ENCODE measurements at places on chromosomes 5 and 9.

DNA sequence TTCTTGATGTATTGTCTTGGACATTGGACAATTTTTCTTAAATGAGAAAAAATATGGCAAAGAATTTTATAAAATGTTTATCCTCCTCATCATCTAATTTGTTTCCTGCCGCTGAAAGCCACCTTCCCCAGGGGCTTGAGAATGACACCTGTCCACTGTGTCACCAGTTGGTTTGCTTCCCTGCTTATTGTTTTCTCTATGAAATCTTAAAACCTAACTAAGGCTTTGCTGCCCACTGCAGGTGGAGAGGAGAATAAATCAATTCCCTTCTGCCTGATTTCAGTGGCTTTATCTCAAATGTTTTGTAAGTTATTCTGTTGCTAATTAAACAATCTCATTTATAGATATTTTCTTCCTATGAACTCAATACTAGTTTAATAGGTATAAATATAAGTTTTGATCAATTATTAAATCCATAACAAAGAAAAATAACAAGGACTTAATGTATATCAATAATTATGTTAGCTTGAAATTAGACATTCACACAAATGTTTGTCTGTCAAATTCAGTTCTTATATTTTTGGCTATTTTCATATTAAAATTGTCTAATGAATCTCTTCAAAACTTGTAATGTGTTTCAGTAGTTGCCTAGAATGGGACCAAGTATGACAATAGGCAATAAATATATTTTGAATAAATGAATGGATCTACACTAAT is 822.5 kb downstream of the PTPRD start:
- peak; percentile 90 for DNase-seq

DNA sequence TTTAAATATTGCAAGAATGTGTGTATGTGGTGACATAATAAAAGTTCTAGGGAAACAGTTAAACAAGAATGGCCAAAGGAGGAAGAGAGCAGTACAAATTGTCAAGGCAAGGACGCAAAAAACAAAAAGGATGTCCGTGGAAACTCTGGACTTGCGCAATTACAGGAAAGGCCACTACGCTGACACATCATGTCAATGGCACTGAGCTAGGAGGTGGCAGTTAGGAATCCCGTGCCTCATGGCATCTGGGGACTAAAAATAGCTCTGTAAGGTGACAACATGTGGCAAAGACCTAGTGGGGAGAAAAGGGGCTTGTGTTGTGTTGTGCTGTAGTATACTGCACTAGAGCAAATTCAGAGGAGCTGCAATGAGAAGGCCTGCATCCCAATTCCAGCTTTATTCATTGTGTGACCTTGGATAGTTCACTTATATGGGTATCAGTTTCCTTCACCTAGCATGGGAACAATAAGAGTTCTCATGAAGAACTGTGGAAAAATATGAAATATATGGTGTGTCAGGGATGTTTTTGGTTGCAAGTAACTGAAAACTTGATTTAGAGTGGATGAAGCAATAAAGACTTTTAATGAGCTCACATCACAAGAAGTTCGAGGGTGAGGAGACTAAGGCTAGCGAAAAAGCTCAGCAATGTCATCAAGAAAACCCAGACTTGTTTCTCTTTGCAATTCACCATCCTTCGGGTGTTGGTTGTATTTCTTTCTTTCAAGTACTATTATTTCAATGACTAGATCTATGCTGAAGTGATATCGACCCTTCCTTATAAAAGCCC is 124.1 kb upstream of the STC2 start:
- DNase-seq: no peak

DNA sequence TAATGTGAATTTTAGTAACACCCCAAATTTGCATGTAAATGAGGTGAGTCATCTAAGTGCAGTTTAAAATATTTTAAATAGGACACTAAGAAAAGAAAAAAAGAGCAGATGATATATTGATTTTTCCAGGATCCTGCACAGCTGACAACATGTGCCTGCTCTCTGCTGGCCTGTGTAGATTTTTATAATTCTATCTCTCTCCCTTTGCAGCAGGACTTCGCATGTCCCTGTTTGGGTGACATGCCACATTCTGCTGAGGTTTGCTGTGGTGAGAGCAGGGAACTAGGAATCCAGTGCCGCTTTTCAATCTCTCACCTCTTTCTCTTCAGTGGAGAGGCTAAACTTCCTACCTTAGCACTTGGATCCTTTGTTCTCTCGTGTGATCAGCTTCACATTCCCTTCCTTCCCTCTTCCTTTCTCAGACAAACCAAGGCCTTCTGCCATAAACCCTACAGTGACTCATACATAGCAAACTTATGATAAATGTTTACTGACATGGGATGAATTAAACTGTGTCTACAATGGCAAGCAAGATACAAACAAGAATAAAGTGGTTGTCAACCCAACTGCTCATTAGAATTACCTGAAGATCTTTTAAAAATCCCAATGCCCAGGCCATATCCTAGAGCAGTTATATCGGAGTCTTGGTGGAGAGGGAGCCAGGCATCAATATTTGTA is 198.8 kb upstream of the EFNA5 start:
- peak; percentile 47 for DNase-seq

DNA sequence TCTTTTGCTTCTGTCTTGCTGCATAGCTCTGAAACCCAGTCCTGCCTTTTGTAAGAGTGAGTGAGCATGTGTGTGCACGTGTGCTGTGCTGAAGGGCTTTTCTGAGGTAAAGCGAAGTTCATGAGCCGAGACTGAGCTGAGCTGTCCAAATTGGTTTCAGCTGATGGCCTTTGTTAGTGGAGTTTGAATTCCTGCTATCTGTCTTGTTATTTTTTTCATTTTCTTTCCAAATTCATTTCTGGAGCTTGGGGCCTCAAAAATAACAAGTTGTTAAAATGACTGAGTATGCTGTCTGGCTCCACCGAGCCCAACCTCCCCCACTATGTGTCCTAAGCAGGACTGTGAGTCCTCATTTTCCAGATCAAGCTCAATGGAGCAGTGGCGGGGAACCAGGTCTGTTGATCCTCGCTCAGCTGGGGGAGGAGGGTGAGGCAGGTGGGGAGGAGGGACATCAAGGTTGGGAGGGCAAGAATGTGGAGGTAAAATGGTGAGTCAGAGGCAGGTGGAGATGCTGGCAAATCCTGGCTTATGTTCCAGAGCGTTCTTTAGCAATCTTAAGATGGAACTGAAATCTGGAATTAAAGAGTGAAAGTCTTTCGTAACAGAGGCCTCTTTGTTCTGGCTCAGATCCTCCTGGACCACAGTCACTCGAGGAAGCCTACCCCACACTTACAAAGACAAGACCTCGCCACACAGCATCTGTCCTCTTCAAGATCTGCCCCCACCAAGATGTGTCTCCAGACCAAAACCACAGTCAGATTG is 63.9 kb downstream of the SREK1 start:
- DNase-seq: no peak

DNA sequence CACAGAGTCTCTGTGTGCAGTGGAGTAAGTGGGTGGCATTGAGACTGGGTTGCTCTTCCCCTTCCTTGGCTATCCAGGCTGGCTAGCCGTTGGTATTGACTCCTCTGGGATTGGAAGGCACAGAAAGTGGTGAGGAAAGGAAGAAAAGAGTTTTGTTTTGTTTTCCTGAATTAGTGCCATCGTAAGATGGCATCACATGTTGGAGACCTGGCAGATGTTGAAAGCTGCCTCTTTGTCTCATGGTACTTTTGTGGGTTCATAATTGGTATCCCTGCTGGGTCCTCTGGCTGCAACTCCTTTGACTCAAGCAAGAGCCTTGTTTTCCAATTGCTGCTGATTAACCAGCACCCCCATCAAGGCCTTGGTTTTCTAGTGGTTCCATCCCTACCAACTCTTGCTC is 293.8 kb downstream of the PDE4D start:
- DNase-seq: peak; percentile 69

GRCh38 chr5:31769530-31769929 is 130.6 kb downstream of the PDZD2 start:
- DNase-seq: no peak

GRCh38 chr9:135641745-135642144 is 2.4 kb upstream of the GLT6D1 start:
- DNase-seq: no peak

- peak; percentile 88 for DNase-seq
Observed at GRCh38 chr9:135146766-135147473, 59.5 kb downstream of the OLFM1 start.

DNA sequence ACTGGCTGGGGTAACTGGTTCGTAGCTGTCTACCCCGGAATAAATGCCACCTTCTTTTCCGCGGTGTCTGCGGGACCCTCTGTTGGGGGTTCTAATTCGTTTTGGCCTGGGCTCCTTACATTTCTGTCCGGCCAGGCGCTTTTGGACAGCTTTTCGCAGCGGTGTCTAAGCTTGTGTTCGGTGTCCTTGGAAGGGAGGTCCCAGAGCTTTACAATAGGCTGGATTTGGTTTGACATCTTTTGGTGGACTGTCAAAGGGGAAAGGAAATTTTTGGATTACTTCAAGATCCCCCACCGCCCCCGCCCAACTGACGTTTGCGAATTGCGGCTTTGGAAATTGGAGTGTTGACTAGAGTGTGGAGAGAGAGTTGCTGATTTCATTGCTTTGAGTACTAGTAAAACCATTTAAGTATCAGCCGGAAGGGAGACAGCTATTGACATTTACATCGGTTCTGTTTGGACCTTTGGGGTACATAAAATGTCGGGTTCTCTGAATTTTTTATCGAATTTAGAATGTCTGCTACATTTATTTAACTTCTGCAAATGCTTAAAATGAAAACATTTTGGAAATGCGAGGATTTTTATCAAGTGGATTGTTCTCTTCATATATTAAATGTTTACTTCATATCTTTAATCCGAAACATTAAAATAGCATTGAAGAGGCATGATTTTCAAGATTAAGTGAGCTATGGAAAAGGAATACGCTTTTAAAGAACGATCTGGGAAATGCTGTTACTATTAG is 4.7 kb upstream of the PURA start:
- DNase-seq: peak; percentile 40

GRCh38 chr9:108844856-108845255 is 10.9 kb downstream of the ACTL7B start:
- peak; percentile 99 for DNase-seq

DNA sequence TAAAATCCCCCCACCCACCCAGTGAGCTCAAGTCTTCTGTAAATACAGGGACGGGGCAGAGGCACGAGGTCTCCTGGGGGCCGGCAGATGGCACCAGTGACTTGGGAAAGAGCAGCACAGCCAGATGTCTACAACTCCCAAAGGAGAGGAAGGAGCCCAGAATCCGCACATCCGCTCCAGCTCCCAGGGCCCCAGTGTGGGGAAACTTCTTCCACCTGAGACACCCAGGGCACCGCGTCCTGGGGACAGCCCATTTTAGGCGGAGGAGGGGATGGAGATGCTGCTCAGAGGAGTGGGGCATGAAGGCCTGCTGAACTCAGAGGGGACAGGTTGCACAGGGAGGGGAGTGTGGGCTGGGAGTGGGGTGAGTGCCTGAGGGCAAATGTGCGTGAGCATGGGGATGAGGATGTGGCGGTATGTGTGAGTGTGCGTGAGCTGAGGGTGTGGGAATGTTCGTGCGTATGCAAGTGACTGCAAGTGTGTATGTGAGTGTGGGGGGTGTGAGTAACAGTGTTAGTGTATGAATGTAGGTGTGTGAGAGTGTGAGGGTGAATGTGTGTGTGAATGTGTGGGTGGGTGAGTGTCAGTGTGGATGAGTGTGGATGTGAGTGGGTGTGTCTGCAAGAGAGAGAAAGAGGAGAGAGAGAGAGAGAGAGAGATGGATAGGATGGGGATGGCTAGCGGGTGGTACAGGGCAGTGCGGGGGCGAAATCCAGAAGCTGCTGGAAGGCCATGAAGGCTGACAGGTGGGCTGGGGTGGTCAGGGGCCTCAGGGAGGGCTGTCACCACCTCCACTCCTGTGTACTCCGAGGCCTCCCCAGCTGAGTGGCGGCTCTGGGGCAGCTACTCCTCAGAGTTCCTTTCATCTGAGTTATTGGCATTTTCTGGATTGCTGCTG is 63.5 kb downstream of the DUSP1 start:
- DNase-seq: peak; percentile 82

DNA sequence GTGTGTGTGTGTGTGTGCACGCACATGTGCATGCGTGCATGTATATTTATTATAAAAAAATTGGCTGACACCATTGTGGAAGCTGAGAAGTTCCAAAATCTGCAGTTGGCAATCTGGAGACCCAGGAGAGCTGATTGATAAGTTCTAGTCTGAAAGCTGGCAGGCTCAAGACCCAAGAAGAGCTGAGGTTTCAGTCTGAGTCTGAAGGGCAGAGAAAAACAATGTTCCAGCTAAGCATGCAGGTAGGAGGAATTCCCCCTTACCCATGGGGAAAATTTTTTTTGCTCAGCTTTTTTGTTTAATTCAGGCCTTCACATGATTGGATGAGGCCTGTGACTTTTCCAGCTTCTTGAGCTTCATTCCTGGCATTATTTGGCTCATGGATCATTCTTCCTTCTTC is 31.2 kb upstream of the ACTBL2 start:
- DNase-seq: no peak

GRCh38 chr5:172640822-172641358 is at the start of gene NEURL1B:
Gene NEURL1B (plus strand): TSS chr5:172641263. CDS start chr5:172641407, 144 bp downstream.
- DNase-seq: peak; percentile 95

DNA sequence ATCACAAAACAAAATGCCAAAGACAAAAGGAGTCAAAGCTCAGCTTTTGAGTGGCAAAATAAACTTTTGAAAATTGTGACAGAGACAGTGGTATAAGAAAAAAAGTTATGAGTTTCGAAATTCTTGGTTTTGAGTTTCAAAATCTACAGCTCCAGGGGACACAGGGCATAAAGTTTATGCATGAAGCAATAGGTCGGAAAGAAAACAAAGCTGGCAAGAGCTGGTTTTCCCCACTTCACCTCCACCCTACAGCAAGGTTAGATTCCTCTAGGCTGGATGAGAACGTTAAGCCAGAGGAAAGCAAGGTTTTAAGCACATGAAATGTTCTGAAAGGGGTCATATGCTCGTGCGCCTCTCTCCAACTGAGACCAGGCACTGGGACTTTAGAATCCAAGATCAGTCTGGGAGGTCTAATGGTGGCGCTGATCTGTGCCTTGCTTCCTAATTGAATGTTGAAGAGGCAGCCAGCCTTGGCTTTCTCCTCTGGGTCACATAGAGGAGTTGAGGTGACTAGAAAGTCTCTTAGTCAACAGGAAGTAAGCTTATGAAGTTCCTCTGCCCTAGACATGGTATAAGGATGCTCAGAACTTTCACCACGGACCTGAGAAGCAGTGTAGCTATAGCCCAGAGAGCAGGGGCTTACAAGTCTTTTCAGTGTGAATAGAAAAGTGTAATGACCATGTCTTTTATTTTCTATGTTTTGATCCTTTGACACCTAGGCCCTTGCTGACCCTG is 167.7 kb upstream of the DMAC1 start:
- DNase-seq: no peak

DNA sequence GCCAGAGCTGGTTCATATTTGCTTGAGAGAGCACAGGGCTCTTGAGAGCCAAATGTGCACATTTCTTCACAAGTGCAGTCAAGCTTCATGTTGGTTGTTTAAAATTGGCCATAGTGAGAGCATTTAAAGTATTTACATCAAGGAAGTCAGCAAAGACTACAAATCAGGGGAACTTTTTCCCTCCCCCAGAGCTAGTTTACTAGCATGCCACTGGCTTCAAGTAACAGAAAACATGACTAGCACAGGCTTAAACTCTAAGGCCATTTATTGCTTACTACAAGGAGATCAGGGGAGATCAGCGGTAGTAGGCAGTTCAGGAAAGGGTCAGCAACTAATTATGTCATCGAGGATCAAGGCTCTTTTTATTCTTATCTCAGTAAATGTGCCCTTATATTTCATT is 11.0 kb upstream of the CCDC171 start:
- no peak for DNase-seq
